ENCODE measurements at places on chromosomes 1 and 21. TPM values are rescaled to one million over a fixed set of nuclear protein-coding genes. Genes with fewer than 3 reads are reported as not detected.

KMO gene
- total RNA-seq = under 0.01 TPM

S100A3 gene
- total RNA-seq = 7.6 TPM

PLCH2 gene
- not detected for total RNA-seq

IL10 gene
- not detected for total RNA-seq

FCRL1 gene
- not detected for total RNA-seq

S100A2 gene
- total RNA-seq = 1.8 TPM

PTGFR gene
- 81.9 TPM for total RNA-seq

All from osteoblast (primary cell).